ENCODE measurements at places on chromosomes 16 and 17.

DNA sequence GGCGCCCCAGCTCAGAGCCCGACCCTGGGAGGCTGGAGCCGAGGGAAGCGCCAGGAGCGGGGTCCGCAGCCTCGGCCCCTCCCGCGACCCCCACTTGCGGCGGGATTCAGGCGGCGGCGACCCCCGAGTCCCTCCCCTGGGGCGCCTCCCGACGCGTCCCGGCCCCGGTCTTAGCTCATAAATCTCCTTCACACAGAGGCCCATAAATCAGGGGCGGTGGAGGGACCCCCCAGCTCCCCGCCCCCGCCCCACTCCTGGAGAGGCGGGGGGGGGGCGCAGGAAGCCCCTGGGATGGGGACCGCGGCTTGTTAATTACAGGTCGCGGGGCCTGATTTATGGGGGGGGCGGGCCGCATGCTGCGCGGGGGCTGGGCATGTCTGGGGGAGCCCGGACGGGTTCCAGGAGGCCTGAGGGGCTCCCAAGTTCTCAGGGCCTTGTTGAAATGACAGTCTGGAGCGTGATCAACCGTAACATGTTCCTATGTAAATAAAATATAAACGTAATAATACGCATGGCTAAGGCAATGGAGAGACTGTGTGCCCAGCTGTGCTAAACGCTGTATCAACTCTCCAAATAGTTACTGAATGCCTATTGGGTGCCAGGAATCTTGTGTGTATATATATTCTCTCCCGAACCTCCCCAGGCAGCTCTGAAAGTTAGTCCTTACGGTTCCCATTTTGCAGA, 10.0 kb upstream of the BHLHA9 start:
- no peak for DNase-seq

GRCh38 chr17:14871921-14872320, 393.2 kb downstream of the PMP22 start:
- DNase-seq: no peak

- DNase-seq: no peak
Measured at GRCh38 chr16:69365901-69366300, 14.3 kb upstream of the TMED6 start.

GRCh38 chr17:38693700-38694329, 11.3 kb upstream of the MLLT6 start:
- no peak for DNase-seq

- DNase-seq: peak; percentile 91
Measured at GRCh38 chr16:67428146-67428731, 2.7 kb upstream of the HSD11B2 start.

DNA sequence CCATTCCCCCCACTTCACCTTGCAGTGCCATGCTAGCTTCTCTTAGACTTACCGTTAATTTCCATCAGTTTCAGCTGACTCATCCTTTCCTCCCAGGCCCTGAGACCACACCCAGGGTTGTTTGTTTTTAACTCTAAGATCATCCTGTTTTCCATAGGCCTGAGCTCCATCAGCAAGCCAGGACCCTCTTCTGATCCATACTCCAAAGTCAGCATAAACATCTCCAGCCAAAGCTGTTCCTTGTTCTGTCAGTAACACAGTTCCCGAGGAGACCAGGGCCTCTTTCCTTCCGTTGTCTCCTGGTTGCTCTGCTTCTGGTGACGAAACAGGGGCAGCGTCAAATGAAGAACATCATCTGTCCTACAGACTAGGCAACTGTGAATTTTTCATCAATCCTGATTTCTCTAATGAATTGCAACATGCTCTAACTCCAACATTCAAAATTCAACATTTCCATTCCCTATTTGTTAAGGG, 83.8 kb upstream of the HNF1B start:
- no peak for DNase-seq

DNA sequence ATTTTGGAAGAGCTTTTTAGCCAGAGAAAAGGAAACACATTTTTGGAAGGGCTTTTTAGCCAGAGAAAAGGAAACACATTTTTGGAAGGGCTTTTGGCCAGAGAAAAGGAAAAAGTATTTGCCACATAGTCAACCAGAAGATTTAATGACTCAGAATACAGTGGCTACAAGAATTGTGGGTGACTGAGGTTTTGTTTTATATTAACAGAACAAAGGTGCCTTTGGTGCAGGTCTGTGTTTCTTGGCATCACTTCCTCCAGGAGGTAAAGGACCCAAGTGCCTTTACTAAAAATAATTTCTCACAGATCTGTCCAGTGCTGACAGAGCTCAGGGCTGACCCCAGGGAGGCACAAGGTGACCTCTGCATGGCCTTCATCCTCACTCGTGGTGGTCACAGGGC, 363.1 kb downstream of the CA10 start:
- no peak for DNase-seq

DNA sequence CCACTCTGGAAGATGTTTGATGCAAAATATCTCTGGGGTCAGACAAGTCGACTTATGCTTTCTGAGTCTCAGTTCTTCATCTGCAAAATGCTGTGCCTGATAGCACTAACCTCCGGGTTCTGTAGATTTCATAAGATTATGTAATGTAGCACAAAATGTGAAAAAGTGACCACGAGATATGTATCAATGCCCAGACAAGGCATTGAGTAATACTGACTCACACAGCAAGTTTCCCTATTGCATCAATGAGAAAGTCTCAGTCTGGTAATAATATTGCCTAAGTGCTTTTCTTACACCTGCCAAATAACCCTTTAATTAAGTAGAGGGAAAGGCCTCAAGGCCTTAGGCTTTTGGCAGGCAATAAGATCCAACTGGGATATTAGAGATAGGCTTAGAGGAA, 41.4 kb upstream of the MMP2 start:
- DNase-seq: no peak

DNA sequence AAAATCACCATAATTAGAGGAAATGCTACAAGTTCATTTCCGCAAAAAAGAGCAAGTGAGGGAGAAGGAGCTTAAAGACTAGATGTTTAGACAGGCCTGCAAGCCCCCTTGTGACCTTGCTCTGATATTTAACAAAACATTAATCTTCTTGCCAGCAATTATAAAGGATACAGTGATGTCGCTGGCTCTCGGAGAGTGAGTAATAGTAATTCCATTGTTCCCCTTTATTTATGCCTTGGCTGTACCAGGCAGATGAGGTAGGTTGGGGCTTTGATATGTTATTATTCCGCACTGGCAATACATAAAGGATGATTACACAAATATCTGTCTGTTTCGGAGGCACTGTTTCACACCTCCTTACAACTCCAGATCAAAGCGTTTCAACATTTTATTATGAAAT, 204.8 kb upstream of the SALL1 start:
- DNase-seq: no peak

GRCh38 chr17:41775394-41776226, 10.9 kb downstream of the JUP start:
- DNase-seq: peak; percentile 35

- no peak for DNase-seq
Measured at GRCh38 chr16:11309895-11310633, 28.9 kb upstream of the PRM1 start.

DNA sequence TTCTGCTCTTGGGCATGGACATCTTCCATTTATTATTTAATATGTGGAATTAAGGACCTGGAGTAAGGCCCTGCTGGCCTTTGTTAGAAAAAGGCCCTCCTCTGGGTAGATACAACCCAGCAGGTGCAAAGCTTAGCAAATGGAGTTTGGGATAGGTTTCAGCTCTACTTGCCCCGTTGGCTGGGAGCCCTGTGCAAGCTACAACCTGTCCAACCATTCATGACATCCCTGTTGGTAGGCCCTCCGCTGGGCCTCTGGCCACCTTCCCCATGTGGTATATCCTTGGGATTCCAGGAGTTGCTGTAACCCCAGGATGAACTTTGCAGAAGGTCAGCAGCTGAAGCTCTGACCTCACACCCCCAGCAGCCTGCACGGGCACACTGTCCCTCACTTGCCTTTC, 6.4 kb downstream of the NGFR start:
- DNase-seq: no peak

GRCh38 chr17:61627125-61627524, 36.1 kb upstream of the NACA2 start:
- DNase-seq: no peak

DNA sequence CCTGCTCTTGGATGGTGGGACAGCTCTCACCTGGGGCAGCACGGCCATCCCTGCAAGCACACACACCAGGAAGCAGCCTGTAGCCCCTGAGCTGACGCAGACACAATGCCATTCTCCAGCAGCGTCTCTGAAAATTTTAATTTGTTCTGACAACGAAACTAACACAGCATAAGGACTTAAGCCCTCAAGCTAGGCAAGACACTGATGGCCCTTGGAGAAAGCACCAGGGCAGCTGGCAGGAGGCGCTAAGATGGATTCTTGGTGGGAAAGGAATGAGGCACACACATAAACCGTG, 2.7 kb upstream of the LIMD2 start:
- DNase-seq: no peak

GRCh38 chr17:63474174-63474573, 2.7 kb upstream of the ACE start:
- DNase-seq: no peak

DNA sequence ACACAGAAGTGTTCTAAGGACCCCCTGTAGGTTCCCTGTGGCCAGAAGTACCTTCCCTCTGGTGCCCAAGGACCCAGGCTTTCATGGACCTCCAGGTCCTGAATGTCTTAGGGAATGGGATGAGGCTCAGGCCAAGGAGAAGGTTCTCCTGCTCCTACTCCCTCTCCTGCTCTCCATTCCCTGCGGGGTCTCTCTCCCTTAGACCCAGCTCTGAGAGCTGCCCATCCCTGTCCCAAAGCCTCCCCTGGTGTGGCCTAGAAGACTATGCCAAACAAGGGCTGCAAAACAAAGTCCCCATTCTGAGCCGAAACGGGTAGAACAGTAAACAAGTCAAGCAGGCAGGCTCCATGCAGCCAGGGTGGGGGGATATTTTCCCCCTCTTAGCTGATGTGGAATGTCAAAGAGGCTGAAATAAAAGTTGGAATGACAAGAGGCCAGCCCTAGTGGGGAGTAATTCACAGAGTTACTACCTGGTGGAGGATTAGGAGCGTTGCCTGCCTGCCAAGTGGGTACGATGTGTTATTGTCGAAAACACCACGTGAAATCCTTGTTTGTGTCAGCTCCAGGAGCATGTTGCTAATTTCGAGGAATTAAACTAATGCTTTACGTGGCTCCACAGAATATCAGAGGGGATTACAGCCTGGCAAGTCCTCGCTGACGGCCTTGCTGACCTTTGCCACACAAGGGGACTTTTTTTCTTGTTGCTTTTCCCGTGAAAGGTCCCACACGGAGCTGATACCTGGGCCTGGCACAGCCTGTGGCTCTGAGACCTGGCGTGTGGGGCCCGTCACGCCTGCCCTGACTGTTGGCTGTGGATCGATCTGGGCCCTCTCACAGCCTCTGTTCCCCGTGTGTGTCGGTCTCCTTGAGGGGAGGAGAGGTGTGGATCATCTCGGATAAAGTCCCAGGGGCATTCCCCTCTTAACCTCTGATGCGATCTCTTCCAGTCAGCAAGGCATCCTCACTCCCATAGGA, 2.9 kb downstream of the WFIKKN2 start:
- DNase-seq: no peak

DNA sequence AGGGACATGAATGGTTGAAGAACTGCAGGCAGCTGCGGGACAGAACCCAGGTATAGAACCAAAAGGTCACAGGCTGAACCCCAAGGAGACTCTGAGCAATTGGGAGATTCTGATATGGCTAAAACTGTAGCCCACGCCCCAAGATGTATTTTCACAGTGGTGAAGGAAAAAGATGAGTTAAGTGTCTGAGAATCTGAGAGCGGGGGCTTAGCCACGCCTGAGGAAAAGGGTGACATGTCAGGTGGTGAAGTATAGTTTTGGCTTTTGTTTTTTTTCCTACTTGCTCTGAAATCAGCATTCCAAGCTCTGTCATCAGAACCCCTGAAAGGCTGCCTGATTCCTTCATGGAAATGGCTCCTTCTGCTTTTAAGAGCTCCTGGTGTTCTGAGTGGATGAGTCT, 73.3 kb downstream of the AKAP1 start:
- DNase-seq: no peak

GRCh38 chr17:51638971-51639370, 378.6 kb downstream of the UTP18 start:
- DNase-seq: no peak

DNA sequence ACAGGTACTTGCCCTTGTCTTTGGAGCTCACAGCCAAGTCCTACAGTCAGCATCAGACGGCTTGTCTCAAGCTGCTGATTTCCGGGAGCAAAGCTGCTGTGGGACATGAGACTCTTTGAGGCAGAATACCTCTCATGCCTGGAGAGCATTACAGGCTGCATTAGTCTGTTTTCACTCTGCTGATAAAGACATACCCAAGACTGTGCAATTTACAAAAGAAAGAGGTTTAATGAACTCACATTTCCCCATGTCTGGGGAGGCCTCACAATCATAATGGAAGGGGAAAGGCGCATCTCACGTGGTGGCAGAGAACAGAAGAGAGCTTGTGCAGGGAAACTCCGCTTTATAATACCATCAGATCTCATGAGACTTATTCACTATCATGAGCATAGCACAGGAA, 661.2 kb downstream of the WWOX start:
- DNase-seq: no peak

- DNase-seq: no peak
Measured at GRCh38 chr17:28500712-28501379, 5.3 kb upstream of the FOXN1 start.

- DNase-seq: no peak
Measured at GRCh38 chr16:85871756-85872155, 27.2 kb upstream of the IRF8 start.

- no peak for DNase-seq
Measured at GRCh38 chr17:59627770-59628171, 8.1 kb downstream of the CLTC start.

DNA sequence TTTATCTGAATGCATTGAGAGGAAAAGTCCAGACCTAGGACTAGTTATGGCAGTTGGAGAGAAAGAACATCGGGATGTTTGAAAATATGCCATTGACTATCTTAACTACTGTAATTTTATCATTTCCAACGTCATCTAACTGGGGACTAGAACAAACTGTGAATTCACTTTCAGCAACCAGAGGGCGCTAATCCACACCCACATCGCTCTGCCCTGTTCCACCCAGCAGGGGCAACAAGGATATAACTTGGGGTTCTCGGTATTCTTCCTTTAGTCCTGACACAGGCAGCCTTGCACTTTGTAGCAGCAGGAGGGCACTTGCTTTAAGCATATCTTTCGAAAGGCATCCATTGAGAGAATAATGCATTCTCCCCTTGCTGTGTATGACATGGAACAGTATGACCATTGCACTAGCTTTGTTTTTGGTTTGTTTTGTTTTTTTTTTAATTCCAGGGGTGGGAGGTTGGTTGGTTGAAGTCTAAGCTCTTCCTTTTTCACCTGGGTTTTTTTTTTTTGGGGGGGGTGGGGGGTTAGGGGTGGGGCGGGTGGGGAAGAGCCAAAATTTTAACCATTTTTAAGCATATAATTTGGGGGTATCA, 31.5 kb downstream of the SIAH1 start:
- peak; percentile 70 for DNase-seq

DNA sequence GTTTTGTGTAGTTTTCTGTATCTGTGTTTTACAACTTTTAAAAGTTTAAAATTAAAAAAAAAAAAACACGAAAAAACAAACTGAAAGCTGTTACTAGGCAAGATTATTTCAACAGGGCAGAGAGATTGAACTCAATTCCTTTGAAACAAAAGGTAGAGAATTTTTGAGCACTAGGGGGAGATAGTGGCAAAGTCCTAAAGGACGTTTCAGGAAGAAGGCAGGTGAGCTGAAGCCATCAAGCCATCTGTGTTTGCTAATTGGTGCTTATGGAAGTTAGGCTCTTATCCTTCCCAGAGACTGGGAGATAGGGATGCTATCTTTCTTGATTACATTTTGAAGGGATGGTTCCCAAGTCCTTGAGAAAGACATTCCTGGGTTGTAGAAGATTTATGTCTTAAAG, 70.6 kb upstream of the CLEC3A start:
- DNase-seq: no peak

GRCh38 chr16:12158428-12158827, 181.9 kb downstream of the SNX29 start:
- no peak for DNase-seq
